ENCODE measurements at places on chromosomes 16 and 17.
A peak's percentile ranks its signal among the peaks of the same experiment; 100 is the strongest.

DNA sequence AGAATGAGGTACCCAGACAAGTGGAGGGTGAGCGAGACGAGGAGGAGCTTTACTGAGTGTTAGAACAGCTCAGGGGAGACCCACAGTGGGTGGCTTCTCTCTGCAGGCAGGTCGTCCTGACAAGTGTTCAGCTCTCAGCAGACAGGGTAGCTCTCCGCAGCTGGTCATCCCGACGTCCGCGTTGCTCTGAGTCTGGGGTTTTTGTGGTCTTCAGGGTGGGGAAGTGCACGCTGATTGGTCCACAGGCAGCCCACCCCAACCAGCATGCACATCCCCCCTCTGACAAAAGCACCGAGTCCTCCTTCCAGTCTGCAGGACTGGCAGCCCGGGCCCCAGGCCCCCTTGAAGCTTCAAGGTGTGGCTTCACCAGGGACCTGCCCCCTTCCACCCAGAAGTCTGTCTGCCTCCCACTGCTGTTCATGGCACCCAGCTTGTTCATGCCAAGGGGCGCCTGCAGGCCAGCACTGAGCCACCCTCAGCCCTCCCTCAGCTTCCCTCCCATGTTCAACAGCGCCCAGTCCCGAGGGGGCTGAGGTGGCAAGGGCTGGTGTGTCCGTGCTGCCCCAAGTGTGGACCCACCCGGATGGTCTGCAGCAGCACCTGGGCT, 19.9 kb upstream of the WDR45B start:
- peak overlapping the region; percentile 75 for H3K4me3 ChIP-seq
- no peak overlapping the region for H3K27ac ChIP-seq

- H3K27ac ChIP-seq: no peak overlapping the region
- peaks cover 8% of the 10 kb centered on the region for H3K4me1 ChIP-seq
- no peaks in the 10 kb centered on the region for H3K27me3 ChIP-seq
- H3K4me3 ChIP-seq: no peak overlapping the region
- H3K36me3 ChIP-seq: no peaks in the 10 kb centered on the region
Observed at GRCh38 chr16:31099860-31100638, 5.5 kb upstream of the VKORC1 start.

- H3K4me1 ChIP-seq: peaks cover 30% of the 10 kb centered on the region
- H3K4me3 ChIP-seq: no peak overlapping the region
- H3K27me3 ChIP-seq: no peaks in the 10 kb centered on the region
- DNase-seq: peak; percentile 41
- H3K27ac ChIP-seq: peak overlapping the region; percentile 43
Observed at GRCh38 chr17:64061178-64061898, 40.9 kb upstream of the ICAM2 start.

DNA sequence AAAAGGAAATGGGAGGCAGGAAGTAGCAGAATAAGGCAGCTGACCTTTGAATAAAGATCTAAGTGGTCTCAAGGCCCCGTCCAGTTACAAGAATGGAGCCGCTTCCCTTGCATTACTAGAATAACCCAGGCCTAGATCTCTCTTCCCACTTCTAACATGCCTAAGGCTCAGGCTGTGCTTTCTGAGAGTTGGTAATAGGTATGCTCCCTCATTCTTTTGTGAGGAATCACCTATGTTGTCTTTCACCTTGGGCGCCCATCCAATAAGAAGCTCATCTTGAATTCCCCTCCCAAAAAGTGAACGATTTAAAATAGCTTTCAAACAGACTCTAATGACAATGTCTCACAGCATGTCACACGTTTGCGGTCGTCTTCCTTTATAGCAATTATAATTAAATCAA, 101.2 kb downstream of the KCNJ2 start:
- H3K27ac ChIP-seq: no peak overlapping the region
- H3K4me1 ChIP-seq: no peaks in the 10 kb centered on the region
- no peak overlapping the region for H3K4me3 ChIP-seq
- no peaks in the 10 kb centered on the region for H3K27me3 ChIP-seq
- DNase-seq: no peak
- H3K36me3 ChIP-seq: no peaks in the 10 kb centered on the region

DNA sequence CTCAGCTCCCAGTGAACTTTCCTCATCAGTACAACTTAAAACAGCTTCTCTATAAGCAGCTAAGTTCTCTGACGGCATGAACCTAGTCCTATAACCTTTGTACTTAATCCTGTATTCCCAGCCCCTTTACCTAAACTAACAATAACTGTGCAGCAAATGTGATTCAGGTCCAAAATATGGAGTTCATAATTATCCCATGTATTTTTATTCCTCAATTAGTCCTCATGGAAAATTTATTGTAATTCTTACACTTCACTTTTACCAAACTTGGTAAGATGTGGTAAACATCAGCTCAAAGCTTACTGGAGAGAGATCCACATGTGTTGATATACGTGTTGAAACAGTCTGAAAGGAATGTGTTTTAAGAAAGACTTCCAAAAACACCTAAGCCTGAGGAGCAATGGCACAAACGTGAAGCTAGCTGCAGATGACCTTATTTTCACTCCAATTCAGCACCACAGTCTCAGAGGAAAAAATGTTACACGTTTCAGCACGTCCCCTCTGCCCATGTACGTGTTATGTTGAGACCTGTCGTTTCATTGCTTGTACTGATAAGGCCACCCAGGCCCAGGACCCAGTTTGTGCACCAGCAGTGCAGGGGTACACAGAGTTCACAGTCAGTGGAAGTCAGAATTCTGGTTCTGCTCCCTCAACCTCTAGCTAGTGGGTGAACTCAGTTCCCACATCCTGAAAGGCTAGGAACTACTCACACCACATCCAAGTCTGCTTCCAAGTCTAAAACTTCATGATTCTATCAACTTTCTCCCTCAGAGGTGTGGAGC, 7.1 kb downstream of the USP31 start:
- no peaks in the 10 kb centered on the region for H3K4me1 ChIP-seq
- no peak overlapping the region for H3K4me3 ChIP-seq
- DNase-seq: no peak
- no peaks in the 10 kb centered on the region for H3K27me3 ChIP-seq
- peaks cover 14% of the 10 kb centered on the region for H3K36me3 ChIP-seq
